ENCODE measurements at places on chromosomes 3 and 15.

DNA sequence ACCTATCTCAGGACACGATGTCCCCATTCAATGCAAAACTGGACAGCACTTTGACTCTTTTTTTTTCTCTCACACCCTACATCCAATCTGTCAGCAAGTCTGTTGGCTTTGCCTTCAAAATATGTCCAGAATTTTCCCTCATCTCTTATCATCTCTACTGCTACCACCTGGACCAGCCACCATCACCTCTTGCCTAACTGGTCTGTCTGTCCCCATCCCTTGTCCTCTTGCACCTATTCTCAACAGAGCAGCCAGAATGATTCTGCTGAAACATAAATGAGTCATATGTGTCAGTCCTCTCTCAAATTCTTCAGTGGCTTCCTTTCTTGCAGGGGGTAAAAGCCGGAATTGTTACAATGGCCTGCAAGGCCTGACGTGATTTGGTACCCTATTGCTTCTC is 105.8 kb downstream of the CYP19A1 start:
- DNase-seq: no peak

GRCh38 chr3:150901793-150902192 is 3.4 kb downstream of the MINDY4B start:
- no peak for DNase-seq

DNA sequence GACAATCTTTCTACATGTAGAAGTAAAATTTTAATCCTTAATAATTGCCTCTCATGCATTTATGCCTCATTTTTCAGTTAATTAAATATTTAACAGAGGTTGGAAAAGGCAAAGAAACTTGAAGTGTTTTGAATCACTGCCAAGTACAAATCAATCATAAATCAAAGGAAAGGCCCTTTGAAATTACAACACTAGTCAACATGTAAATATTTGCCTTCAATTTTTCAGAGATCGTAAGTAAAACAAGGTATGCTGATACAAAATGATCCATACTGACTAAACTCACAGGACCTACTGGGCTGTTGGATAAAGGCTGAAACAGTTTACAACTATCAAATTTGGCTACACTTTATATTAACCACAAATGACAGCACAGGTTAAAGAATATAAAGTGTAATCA is 33.9 kb downstream of the ZBBX start:
- no peak for DNase-seq

DNA sequence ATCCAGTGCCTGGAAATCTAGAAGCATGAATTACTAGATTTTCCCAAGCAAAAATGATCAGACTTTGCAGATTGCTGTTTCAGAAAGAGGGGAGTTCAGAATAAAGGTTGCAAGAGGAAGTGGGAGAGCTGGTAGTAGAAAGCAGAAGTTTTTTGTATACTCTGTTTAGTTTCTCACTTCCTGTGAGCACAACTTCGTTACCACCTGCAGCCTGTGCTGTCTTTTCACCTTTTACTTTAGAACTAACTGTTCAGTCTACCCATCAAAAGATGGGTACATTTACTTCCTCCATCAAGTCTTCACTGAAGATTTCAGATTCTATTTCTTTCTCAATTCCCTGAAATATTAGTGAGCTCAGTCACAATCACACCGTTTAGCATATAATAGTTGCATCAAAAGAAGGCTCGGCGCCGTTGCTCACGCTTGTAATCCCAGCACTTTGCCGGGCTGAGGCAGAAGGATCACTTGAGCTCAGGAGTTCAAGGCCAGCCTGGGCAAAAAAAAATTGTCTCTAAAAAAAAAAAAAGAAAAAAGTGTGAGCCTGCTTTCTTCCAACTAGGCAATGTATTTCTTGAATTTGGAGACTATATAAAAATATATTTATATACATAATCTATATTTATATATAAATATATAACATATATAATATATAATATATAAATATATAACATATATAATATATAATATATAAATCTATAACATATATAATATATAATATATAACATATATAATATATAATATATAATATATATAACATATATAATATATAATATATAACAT is 1.8 kb upstream of the CEP97 start:
- no peak for DNase-seq

- no peak for DNase-seq
Measured at GRCh38 chr3:129548104-129548965, 5.4 kb downstream of the H1-8 start.

- DNase-seq: no peak
Measured at GRCh38 chr3:104805042-104805441, 561.7 kb upstream of the ALCAM start.

GRCh38 chr3:193940526-193940925 is 195.4 kb upstream of the HES1 start:
- no peak for DNase-seq

DNA sequence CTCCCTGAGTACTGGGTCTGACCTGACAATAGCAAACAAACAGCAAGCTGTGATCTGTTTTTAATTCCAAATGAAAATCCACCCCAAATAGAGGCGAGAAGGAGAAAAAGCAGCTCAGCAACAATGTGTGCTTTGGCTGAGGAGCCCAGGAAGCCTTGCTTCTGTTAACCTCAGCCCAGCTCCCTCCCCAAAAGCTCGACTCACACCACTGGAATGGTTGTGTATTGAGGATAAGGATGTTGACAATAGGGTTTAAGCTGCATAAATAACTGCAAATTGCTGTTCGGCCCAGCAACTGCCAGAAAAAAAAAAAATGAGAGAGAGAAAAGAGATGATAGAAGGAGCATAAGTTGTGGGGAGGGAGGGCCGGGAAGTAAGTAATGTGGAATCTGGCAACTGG is 104.0 kb upstream of the TBC1D5 start:
- DNase-seq: no peak

GRCh38 chr3:38250198-38250597 is 15.4 kb upstream of the SLC22A13 start:
- DNase-seq: no peak

GRCh38 chr3:61593446-61594029 is 32.2 kb downstream of the PTPRG start:
- no peak for DNase-seq

DNA sequence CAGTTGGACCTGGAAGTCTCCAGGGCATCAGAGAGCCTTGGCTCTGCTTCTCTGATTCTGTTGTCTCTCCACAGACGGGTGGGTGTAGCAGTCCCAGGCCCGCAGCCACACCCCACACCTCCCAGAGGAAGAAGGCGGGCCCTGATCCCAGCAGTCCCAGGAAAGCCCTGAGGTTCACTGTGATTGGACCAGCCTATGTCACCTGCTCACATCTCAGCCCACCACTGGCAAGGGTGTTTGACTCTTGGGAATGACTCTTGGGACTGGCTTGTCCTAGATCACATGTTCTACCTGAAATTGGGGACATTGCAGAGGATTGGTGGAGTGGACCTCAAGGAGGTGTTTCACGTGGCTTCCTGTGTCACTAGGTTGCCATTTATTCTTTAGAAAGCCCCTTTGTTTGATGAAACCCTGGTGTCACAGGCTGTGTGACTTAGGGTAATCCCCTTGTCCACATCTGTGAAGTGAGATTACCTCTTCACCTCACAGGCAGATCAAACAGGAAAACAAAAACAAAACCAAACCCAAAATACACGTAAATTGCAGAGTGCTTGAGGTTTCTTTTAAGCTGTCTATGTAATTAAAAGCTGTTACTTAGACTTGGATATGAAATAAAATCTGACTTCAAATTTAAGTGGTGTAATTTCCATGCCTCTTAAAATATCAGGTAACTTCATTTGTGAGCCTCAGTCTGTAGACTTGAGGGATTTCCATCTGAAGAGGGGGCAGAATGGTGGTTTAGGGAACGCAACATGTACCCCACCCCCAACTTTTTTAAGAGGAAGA is 26.7 kb downstream of the FLNB start:
- DNase-seq: no peak

DNA sequence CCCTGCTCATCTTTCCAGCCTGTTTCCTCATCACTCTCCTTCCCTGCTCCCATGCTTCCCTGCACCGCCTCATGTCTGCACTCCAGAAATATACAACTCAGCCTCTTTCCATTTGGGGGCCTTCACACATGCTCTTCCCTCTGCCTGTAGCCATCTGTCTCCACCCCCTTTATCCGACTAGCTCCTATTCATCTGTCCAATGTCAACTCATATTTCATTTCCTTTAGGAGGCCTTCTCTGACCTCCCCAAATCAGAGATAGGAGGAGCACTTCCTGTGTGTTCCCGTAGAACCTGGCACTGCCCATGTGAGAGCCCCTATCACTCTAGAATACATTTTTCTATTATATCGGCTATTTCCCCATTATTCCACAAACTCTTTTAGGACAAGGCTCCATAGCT is 10.6 kb downstream of the ATP8B4 start:
- DNase-seq: no peak
